Mesothelial cell of epicardium (in vitro differentiated cells): ENCODE measurements at places on chromosomes 16 and 17. TPM values are rescaled to one million over a fixed set of nuclear protein-coding genes. Genes with fewer than 3 reads are reported as not detected.

Gene DNAI2
- total RNA-seq = 0.18 TPM in 1 of 3 replicates, not detected in the others

Gene TMEM114
- total RNA-seq = not detected in 3 replicates

Gene C17orf50
- total RNA-seq = not detected in 3 replicates

Gene CHAD
- not detected in 3 replicates for total RNA-seq

Gene RNF227
- 3.0 to 3.4 TPM (median 3.1 TPM) in 3 replicates for total RNA-seq

Gene ALDH3A1
- 0.55 to 1.1 TPM (median 0.69 TPM) in 3 replicates for total RNA-seq

Gene MSLN
- 5.0 to 5.8 TPM (median 5.7 TPM) in 3 replicates for total RNA-seq

Gene TAT
- 0.07 TPM in 1 of 3 replicates, not detected in the others for total RNA-seq

Gene LRRC75A
- total RNA-seq = 4.0 to 4.5 TPM (median 4.3 TPM) in 3 replicates

Gene HIC1
- 97.9 to 99.3 TPM (median 98.9 TPM) in 3 replicates for total RNA-seq

Gene NUTF2
- total RNA-seq = 130 to 141 TPM (median 132 TPM) in 3 replicates

Gene IGSF6
- not detected in 3 replicates for total RNA-seq

Gene HYDIN
- total RNA-seq = 0.42 to 1.2 TPM (median 0.72 TPM) in 3 replicates

- no peak for DNase-seq
Observed at GRCh38 chr16:23258919-23259237, 43.2 kb upstream of the SCNN1B start.

- peak; percentile 52 for DNase-seq
Observed at GRCh38 chr16:69396187-69397061, 10.6 kb upstream of the TERF2 start.

- DNase-seq = no peak
Observed at GRCh38 chr17:13584701-13585080, 17.0 kb downstream of the HS3ST3A1 start.

GRCh38 chr16:66271074-66272060 lies 95.1 kb upstream of the CDH5 start:
- no peak for DNase-seq

- no peak for DNase-seq
Observed at GRCh38 chr17:73534209-73534909, 109.9 kb downstream of the SDK2 start.

DNA sequence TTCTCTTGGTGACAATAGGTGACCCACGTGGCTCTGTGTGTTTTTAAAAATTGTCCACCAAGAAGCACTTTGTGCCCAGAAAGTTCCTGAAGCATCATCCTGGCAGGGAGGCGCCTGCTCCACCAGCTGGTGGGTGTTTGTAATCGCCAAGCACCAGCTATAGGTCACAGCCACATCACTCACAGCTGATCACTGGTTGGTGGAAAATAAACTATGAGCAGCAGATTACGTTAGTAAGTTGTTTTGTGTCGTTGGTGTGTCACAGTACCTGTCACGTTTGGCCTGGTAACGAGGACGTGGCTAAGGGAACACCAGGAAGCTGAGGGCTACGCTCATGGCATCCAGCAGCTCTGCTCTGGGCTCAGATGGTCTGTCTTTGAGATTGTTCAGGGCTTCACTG lies 10.1 kb downstream of the MRM3 start:
- no peak for DNase-seq

- DNase-seq = no peak
Observed at GRCh38 chr16:29745853-29746345, at the start of gene C16orf54. TSS of gene C16orf54 (minus strand) at chr16:29745990. CDS start at chr16:29744951, 1,039 bp downstream.

- no peak for DNase-seq
Observed at GRCh38 chr17:39867880-39868553, at the start of gene ZPBP2. TSS of gene ZPBP2 (plus strand) at chr17:39868202. CDS start at chr17:39868355, 153 bp downstream.

DNA sequence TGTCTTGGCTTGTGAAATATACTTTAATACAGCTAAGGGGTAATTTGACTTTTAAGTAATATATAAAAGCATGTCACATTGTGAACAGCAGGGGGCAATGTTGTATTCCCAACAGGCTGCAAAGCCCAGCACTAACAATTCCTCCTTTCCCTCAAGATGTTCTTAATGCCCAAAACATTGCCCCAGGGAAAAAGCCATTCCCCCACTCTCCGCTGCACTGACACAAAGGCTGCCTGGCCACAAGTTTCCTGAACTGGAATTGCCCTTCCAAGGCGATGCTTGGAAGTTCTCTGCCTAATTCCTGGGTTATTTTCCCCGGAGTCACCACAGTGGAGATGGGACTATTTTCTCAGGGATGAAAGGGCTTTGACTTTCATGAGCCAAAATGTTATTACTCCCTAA lies 27.2 kb downstream of the CLEC16A start:
- DNase-seq = no peak

- DNase-seq = no peak
Observed at GRCh38 chr17:7849130-7849750, 5.6 kb upstream of the TMEM88 start.

GRCh38 chr16:57966204-57966771 lies 4.6 kb downstream of the CNGB1 start:
- no peak for DNase-seq

DNA sequence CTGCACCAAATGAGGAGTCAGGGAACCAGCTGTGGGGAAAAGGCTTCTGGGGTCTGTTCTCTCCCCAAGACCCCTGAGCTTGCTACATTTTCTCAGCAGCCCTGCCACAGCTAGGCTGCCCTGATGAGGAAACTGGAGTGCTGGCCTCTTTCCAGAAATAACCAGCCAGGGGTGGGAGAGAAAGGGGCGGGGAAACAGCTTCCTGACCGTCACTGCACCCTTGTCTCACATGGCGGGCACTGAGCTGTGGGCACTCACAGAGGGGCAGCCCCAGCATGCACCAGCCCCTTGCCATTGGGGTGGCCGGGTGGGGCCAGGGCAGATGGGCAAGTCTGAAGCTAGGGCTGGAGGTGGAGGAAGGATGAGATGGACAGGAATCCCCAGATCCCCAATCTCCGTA lies 2.9 kb downstream of the SRL start:
- no peak for DNase-seq

DNA sequence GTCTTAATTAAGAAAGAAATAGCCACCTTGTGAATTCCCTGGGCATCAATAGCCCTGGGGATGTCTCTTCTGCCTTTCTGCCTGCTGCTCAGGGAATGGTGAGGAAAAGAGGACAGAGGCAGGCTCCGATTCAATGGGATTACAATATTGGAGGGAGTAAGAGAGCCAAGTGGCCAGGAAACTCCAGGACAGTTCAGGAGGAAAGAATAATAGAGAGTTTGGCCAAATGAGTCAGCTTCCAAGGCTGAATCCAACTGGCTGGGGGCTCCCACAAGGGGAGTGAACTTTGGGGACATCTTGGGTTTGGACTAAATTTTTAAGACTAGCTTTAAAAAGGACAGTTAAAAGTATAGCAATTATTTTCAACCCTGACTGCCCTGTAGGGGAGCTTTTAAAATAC lies 235.8 kb upstream of the ASIC2 start:
- DNase-seq = no peak

GRCh38 chr17:45855691-45856336 lies 11.1 kb downstream of the SPPL2C start:
- DNase-seq = no peak

DNA sequence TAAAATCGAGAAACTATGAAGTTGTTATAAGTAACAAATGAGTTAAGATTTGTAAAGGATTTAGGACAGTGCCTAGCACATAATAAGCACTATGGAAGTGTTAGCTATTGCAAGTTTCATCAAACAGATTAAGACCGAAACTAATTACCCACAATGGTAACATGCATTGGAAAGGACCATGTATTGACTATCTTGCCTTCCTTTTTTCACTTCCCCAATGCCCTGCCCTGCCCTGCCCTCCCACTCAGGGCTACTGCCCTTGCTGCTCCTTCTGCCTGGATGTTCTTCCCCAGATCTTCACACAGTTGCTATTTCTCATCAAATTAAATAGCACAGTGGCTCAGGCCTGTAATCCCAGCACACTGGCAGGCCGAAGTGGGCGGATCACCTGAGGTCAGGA lies 202.1 kb upstream of the PSMD7 start:
- no peak for DNase-seq

DNA sequence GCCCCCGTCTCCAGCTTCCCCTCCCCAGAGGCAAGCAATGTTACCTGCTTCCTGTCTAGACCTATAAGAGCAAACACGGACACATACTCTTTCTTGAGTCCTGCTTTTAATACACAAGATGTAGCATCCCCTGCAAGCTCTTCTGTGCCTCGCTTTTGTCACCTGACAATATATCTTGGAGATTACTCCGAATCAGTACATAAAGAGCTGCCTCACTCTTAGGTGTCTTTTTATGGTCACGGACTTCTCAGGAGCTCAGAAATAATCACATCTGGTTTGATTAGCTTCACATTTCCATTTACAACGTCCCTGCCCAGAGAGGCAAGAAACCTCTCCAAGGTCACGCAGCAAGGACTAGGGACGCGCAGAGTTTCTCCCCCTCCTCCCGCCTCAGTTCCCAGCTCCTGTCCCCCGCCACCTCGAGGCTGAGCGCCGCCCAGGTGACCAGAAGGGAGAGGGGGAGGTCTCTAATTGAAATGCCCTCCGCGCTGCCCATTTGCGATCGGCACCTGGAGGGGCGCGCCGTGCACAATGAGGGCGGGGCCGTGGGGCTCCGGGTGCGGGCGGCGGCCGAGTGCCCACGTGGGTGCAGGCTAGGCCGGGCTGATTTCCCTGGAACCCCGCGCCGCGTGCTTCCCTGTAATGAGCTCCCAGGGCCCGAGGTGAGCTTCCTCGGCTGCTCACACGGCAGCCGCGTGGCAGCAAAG lies 13.8 kb upstream of the SEZ6 start:
- DNase-seq = no peak

- no peak for DNase-seq
Observed at GRCh38 chr16:3695610-3696369, 21.5 kb downstream of the TRAP1 start.

DNA sequence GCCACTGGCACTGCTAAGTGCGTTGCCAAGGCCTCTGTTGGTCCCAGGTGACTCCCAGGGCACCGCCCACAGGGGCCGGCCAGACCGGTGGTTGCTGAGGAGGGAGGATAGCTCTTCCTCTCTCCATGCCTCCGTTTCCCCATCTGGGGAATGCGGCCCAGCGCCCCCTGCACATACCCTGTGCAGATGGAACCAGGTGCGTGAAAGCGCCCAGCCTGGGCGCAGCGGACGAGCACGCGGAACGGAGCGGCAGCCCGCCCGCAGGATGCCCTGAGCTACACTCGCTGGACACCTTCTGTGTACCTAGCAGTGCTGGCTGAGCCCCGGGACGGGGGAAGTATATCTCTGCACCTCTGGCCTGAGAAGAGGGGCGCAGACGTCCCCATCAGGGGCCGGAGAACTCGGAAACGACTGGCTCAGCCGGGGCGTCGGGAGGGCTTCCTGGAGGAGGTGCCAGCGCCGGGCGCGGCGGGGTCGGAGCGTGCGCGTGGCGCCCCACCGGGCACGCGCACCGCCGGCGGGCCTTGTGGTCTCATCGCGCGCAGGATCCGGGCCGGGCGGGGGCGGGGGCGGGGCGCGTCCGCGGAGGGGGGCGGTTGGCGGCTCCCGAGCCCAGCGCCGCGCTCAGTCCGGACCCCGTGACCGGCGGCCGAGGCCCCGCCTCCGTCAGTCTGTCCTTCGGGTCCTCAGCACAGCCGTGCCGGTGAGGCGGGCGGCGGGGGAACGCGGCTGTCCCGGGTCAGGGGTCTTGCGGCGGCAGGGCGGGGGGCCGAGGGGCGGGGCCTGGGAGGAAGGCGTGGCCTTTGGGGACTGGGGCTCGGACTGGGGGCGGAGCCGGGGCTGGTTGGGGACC lies at the start of the genes CCDC78 and HAGHL:
TSS of gene CCDC78 (minus strand) at position 6 of the 853 bp plus-strand sequence. CDS start 76 bp downstream, outside the sequence.
TSS of gene HAGHL (plus strand) at position 669 of the 853 bp plus-strand sequence. CDS start 404 bp downstream, outside the sequence.
- DNase-seq = no peak

GRCh38 chr16:88500255-88500661 lies 47.2 kb downstream of the ZFPM1 start:
- no peak for DNase-seq

DNA sequence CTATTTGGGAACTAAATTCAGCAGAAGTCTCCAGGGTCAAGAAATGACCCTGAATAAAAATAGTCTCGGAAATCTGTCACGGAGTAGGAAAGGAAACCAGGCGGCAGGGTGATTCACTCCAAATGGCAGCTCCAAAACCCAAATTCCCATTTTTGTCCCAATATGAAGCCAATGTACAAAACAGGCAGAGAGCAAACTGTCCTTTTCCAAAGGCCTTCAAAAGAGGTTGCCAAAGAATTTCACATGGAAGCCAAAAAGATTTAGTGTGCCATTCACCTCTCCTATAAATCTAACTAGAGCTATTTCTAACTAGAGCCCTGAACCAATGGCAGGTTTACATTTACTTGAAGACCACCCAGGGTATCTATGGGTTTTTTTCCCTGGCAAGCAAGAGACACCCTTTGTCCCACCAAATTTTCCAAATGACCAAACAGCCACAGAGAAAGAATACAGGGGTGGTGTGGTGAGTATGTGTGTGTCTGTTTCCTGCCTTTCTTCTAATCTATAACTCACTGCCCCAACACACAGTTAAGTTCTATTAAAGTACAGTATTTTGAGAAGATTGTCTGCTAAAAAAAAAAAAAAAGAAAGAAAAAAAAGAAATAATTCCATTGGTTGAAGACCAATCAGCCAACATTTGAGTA lies 6.8 kb downstream of the MYO1D start:
- no peak for DNase-seq

- no peak for DNase-seq
Observed at GRCh38 chr16:86044881-86045590, 146.1 kb downstream of the IRF8 start.

DNA sequence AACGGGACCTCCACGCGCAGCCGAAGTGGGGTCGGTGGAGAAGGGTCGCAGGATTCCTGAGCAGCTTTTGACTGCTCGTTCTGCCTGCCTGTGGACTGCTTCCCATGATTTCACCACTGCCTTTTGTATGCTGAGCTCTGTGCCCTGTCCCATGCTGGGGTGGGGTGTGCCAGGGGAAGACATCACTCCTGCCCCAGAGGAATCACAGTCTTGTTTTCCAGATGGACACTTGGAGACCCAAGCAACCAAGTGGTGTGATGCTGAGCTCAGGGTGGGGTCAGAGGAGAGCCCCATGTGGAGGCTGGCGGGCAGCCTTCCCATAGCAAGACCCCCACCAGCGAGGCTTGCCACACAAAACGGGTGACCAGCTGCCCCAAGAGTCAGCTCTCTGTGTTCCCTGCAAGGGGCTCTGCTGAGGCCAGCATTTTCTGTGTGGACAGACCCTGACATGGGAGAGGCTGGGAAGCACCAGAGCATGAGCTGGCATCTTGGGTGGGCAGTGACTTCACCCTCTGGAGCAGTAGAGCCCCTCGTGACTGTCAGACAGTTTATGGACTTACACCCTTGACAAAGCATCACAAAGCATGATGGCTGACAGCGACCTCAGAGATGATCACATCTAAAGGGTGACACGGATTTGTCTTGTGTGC lies 111.9 kb downstream of the GNAO1 start:
- DNase-seq = no peak

GRCh38 chr17:70947636-70948565 lies 778.6 kb downstream of the KCNJ2 start:
- no peak for DNase-seq

GRCh38 chr16:73558219-73558618 lies 510.3 kb upstream of the ZFHX3 start:
- DNase-seq = no peak

- no peak for DNase-seq
Observed at GRCh38 chr17:28897769-28898526, 415 bp upstream of the FLOT2 start.

DNA sequence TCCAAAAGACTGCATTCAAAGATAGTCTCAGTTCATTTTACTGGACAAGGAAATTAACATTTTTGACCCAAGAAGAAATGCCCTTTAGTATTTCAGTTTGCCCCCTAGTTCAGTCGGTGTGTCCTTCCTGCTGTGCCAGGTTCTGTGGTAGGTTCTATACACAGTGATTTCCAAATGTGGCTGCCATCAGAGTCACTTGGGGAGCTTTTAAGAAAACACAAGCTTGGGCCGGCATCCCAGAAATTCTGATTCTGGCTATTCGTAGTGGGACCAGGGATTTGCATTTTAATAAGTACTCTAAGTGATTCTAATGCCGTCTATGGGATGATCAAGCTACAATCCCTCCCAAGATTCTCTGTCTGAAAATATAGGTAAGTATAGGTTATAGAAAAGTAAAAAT lies 10.2 kb downstream of the RSPRY1 start:
- no peak for DNase-seq
